ENCODE measurements at places on chromosomes 5 and 9. TPM values are rescaled to one million over a fixed set of nuclear protein-coding genes. Genes with fewer than 3 reads are reported as not detected.

DNA sequence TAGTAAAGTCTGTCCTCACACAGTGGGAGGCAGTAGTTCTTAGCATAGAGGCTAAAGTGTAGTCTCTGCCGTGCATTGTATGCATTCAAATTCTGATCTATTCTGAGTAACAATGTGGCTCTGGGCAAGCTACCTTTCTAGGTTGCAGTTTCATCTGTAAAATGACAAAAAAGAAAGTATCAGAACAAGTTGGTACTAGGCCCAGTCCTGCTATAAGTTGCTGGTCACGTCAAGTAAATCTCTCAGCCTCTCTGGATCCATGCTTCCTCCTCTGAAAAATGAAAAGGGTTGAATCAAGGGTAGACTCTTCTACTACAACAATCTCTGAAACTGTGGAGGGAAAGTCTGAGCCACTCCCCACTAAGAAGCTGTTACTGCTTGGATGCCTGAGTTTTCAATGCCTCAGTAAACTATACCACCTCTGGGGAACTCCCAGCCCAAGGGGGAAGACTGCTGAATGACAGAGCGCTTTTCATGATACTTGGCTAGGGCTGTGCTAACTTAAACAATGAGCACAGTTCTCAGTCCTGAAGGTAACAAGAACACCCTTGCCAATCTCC lies 34.5 kb upstream of the SPARC start:
- no peak for DNase-seq

DNA sequence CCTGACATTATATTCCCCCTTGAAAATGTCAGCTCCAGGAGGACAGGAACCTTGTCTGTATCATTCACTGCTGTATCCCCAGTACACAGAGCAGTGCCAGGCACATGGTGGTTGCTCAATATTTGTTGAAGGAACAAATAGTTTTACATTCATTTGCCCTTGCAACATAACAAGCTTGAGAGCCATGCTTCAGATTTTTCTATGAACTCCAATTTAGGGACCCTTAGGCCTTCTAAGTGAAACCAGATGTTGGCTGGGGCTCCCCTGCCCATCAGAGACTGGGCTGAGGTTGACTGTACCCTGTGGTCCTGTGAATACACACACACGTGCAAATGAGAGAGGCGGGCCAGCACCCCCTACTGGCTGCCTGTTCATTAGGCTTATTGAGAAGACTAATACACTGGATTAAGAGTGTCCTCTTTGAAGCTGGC lies 214.9 kb upstream of the WWC1 start:
- DNase-seq = no peak

DNA sequence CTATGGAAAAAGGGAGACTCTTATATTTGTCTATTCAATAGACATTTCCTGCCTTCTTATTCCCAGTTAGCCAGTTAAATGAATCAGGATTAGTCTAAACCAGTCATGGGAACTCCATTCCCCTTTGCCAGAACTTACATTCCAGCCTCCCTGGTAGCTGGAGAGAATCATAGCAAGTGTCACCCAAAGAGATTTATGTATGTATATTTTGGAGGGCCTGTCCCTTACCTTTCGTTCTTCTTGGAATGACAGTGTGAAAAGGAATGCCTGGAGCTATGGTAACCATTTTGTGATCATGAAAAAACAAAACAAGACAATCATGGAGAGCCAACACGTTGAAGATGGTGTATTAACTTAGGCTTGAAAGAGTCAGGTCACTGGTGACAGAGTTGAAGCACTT lies 627.7 kb downstream of the CCDC171 start:
- DNase-seq = no peak

CCL28 gene
- 3.6 TPM for total RNA-seq

IL3 gene
- total RNA-seq = not detected

DNA sequence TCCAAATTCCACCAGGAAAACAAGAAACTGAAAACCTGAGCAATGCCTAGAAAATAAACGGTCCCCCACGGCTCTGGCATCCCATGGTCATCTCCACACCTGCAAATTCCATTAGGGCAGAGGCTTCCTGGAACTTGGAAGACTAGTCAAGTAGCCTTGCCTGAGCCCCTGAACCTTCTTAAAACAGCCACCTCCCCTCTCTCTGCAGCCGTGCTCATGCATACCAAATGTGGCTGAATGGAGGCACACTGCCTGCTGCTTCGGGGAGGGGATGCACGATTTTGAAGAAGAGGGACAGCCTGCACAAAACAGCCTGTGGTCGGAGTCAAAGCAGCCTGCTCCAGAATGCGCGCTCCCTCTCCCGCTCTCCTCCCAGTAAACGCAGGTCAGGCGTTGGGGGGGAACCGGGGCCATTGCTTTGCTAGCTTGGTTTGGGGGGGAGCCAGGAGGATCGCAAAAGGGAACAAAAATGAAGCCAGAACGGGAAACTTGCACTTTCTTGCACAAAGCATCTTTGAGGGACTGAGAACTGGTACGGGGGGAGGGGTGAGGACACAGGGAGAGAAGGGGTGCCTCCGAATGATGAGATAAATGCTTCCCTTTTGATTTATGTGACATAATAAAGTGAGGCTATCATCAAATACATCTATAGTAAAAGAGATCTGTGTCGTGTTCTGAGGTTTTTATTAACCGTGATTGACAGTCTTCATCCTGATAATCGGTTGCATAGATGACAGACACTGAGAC lies at the start of gene TRPM3:
TSS of gene TRPM3 (minus strand) at position 347 of the 747 bp plus-strand sequence. CDS start at position 80, 267 bp downstream.
- no peak for DNase-seq

SMIM15 gene
- 47.7 TPM for total RNA-seq

- no peak for DNase-seq
Observed at GRCh38 chr5:173907284-173907683, 19.1 kb downstream of the CPEB4 start.

Measured in umbilical cord (tissue), 2 donors.